Progenitor cell of endocrine pancreas (in vitro differentiated cells): ENCODE measurements at places on chromosomes 7 and 10.

DNA sequence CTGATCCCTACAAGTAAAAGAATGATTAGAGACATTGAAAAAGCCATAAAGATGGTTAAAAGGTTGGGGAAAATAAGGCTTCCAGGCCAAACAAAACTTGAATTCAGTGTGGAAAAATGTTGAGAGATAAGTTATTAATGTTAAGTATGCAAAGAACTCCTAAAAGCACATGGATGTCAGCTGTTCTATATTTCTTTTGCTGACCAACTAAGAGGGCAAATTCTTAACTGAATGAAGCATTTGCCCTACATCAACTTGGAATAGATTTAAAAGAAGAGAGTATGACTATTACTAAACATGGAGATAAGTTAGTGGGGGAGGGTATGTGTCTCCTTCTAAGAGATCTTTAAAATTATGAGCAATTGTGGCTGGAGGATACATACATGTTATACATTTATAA, 124.8 kb downstream of the KIAA1217 start:
- DNase-seq = no peak

DNA sequence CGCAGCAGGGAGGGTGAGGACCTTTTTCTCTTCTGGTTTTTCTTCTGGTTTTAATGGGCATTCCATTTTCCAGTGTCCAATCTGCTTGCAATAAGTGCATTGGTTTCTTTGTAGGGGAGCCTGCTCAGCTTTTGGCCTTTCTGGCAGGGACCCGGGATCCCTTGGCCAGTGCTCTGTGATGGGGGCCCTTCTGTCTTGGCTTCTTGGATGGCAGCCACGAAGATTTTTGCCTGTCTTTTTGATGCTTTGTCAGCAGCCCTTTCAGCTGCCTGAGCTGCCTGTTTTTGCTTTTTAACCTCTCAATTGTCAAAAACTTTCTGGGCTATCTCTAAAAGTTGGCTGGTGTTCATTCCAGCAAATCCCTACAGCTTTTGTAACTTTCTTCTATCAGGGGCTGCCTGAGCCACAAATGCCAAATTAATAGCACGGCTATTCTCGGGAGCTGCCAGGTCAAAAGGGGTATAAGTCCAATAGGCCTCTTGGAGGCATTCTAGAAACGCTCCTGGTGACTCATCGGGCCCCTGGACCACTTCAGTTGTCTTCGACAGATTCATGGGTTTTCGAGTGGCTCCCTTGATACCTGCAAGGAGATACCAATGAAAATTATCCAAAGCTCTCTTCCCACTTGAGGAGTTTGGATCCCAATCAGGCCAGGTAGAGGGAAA, 179.9 kb upstream of the MBL2 start:
- no peak for DNase-seq

DNA sequence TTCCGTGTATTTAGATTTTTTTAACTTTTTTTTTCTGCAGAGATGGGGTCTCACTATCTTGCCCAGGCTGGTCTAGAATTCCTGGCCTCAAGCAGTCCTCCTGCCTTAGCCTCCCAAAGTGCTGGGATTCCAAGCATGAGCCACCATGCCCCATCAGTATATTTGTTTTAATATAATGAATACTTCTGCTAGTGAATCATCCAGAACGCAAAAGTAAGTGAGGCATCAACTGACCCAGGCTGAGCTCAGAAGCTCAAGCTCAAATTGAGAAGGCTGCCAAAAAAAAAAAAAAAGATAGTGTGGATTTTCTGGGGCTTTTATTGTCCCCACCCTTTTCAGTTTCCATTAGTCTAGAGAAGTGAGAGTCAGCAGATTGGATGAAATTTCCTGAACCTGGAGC, 39.0 kb upstream of the TECTB start:
- no peak for DNase-seq

DNA sequence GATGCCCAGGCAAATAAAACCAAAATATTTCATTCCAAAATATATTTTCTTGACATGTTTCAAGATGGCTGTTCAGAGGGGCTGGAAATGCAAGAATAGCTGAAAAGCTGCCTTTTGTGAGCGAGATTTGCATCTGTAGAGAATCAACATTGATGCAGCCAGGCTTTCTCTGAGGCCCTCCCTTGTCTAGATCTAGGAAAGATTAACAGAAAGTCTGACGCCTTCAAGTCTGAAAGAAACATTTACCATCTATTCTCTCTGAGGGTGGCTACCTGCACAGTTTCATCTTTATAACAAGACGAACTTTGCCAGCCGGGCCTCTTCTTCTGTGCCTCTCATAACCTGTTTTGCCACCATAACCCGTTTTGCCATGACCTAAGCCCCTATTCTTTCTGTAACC, 170.2 kb downstream of the AKR1D1 start:
- no peak for DNase-seq

- DNase-seq = no peak
Observed at GRCh38 chr10:33799944-33800323, 465.5 kb upstream of the NRP1 start.

GRCh38 chr7:2272031-2272430, 30.0 kb downstream of the NUDT1 start:
- DNase-seq = no peak

GRCh38 chr10:132706701-132707100, 79.2 kb downstream of the NKX6-2 start:
- DNase-seq = no peak

DNA sequence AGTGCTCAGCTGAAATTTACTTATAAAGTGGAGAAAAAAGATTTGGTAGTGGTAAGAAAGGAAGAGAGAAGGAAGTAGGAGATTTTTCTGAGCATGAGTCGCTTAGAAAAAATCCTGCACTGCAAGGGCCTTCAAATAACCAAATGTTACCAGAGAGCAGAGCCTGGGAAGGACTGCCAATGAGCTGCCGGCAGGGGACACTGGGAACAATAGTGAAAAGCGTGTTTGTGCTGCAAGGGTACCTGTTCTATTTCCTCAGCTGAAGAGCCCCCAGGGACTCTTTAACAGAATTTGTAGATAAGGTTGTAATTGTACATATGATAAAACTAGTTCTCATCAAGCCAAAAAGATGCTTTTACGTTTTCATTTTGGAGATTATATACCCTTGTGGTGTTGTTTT, 696.3 kb upstream of the C7orf33 start:
- no peak for DNase-seq

DNA sequence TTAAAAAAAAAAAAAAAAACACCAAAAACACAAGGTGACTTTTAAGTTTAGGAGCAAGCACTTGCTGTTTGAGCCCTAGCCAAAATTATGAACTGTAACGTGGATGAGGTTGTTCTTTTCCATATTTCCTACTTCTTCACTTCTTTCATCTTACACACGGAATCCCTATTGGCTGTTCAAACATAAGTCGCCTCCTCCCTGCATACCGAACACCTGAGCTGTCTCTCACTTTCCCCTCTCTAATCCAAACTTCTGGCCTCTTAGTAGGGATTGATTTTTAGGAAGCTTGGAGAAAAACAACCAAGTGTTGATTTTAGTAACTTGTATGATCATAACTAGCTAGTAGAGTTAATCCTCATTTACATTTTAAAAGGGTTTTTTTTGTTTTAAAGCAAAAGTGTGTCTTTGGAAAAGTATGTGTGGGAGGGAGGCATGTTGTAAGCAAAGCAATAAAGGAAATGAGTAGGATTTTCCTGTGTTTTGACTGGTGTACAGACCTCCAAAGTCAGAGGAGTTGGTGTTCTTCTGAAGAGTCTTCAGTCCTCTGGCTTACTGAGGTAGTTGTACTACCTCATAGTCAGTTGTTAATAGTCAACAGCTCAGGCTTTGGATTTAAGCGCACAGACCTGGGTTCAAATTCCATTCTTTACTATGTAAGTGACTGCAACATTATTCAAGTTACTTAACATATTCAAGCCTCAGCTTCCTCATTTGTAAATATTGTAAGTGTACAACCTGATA, 39.3 kb downstream of the RABGEF1 start:
- DNase-seq = no peak

- no peak for DNase-seq
Observed at GRCh38 chr7:128247640-128248194, 6.6 kb downstream of the LEP start.

- no peak for DNase-seq
Observed at GRCh38 chr10:91462423-91462822, 52.3 kb downstream of the HECTD2 start.

DNA sequence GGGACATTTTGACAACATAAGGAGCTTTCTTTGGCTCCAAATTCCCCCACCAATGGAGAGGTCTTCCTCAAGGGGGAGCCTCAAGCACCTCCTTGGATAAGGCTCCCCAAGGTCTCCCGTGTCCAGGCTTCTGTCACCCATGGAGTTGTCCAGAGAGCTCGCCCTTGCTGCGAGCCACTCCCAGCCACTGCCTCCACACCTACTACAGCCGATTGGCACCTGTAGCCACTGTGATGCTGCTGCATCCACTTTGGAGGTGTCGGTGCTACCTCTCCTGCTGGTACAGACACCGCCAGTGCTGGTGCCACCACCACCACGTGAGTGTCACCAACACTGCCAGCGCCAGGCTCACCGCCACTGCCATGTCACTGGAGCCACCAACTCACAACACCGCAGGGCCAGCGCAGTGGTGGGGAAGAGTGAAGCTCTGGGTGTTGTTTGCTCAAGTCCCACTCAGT, 22.1 kb upstream of the ENO4 start:
- DNase-seq = no peak

DNA sequence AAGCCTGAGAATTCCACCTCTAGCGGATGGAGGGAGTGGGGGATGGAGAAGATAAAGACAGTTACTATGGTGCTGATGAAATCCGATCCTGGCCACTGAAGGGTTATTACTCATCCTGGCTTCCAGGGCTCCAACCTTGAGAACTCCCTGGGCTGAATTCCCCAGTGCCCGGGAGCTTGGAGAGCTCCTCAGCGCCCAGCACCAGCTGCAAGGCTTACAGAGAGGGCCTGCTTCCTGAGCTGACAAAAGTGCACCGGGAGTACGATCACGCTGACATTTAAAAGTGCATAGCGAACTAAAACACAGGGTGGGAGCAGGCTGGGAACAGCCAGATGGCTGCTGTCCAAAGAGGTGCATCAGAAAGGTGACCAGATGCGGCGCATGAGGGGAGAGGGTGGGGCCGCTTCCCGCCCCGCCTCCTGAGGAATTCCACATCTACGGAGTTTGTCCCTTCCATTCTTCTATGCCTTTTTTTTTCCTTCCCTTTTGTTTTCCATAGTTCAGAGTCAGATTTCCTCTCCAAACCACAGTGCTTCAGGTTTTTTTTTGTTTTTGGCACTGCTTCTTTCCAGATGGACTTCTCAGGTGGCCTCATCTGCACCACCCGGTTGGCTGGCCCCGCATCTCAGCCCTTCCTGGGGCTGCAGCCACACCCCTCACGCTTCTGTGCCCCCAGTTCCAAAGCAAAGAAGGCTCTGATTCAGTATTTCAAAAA, 62.4 kb upstream of the MKRN1 start:
- DNase-seq = peak; percentile 48

- no peak for DNase-seq
Observed at GRCh38 chr7:108222236-108222892, 92.2 kb upstream of the LAMB4 start.

DNA sequence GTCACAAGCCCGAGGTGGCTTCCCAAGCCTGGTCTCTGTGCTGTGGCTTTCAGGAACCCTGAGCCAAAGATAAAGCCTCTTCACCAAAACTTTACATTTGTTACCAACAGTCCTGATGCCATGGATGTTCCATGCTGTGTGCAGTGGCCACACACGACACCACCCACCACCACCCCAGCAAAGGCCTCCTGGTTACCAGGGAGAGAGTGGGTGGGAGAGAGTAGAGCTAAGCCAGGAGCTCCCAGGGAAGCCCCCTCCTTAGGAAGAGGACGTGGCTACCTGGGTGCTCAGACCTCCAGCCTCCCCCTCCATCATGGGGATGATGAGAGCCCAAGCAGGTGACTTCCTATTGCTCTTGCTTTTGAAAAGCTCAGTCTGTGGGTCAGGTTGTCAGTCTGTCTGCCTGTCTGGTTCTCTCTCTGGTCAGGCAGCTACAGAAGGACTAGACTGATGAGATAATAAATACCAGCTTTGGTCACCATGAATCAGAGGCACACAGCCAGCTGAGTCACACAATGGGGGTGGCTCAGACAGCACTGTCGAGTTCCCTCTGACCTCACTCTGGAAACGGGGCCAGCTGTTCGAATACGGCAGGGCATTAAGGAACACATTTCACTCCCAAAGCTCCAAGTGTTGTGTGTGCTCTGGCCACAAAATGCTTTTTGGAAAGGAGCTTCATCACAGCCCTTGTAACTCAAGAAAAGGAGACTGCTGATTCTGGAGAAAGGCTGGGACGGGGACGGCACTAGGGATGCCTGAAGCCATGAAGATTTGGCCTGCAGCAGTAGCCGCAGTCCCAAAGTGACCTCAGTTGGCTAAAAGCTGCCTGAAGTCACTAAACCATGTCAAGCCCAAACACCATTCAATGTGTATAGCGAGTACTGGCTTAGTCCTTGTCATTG, 166.0 kb downstream of the FANK1 start:
- DNase-seq = no peak

GRCh38 chr10:84333864-84334451, 5.6 kb downstream of the CCSER2 start:
- no peak for DNase-seq

- no peak for DNase-seq
Observed at GRCh38 chr7:45181991-45182855, 24.6 kb downstream of the RAMP3 start.

DNA sequence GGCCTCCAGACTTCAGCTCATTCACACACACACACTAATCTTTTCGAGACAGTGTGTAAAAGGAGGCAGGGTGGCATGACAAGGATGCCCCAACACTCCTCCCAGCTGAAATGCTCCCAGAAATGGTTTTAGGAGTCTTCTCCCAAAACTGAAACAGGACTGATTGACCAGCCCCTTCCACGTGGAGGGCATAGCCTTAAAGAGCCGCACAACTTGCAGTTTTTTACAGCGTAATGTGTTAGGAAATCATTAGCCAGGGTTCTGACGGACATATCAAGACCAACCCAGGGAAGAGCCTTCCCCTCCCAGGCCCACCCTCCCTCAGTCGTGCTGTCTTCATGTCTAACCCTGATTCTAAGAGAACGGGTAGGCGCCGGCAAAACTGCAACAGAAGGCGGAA, 224.6 kb downstream of the TNS3 start:
- no peak for DNase-seq

- no peak for DNase-seq
Observed at GRCh38 chr10:34753014-34753757, 61.9 kb downstream of the PARD3 start.

DNA sequence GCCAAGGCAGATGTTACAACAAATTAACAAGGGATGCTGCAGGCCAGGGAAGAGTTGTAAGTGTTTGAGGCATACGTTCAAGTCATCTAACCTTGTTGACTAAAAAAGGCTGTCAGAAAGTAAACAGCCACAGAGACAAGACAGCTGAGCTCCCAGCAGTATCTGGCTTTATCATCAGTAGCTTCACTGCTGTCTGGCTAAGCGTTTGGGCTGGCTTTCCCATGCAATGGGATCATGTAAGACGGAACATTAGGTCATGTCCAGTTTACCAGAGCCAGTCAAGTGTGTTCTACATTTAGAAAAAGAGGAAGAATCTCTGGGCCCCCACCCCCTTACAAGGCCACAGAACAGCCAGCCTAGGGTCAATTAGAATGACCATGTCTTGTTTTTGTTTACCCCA, 51.3 kb upstream of the GSAP start:
- DNase-seq = no peak

DNA sequence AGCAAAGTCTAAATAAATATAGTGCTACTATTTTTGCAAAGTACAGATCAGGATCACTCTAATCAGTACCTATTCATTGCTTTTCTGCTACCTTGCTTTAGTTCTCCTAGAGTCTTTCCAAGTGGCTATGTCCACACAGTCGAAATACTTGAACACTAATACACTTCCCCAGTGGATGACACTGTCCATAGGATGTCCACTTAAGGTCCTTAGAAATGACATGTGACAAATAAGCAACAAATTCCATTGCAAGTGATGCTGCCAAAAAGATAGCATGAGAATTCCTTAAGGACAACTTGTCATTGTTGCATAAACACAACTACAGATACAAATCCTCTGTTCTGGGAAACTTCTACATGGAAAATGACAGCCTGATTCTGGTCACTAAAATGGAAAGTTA, 93.6 kb downstream of the ANK3 start:
- DNase-seq = no peak
